ENCODE measurements at places on chromosomes 12 and 14. TPM values are rescaled to one million over a fixed set of nuclear protein-coding genes. Genes with fewer than 3 reads are reported as not detected.
A peak's percentile ranks its signal among the peaks of the same experiment; 100 is the strongest.

TESPA1 gene
- 81.0 TPM for total RNA-seq

IAPP gene
- total RNA-seq, result not detected

CHGA gene
- total RNA-seq, result not detected

GRCh38 chr14:104843006-104843405, 22.1 kb upstream of the CEP170B start:
- H3K4me3 ChIP-seq, result no peak overlapping the region
- H3K36me3 ChIP-seq, result no peaks in the 10 kb centered on the region
- no peaks in the 10 kb centered on the region for H3K4me1 ChIP-seq

GRCh38 chr14:22478247-22478646, 110.8 kb downstream of the DAD1 start:
- no peaks in the 10 kb centered on the region for H3K27me3 ChIP-seq
- no peaks in the 10 kb centered on the region for H3K4me1 ChIP-seq
- H3K27ac ChIP-seq, result no peak overlapping the region
- no peak for DNase-seq
- no peak overlapping the region for H3K4me3 ChIP-seq

DNA sequence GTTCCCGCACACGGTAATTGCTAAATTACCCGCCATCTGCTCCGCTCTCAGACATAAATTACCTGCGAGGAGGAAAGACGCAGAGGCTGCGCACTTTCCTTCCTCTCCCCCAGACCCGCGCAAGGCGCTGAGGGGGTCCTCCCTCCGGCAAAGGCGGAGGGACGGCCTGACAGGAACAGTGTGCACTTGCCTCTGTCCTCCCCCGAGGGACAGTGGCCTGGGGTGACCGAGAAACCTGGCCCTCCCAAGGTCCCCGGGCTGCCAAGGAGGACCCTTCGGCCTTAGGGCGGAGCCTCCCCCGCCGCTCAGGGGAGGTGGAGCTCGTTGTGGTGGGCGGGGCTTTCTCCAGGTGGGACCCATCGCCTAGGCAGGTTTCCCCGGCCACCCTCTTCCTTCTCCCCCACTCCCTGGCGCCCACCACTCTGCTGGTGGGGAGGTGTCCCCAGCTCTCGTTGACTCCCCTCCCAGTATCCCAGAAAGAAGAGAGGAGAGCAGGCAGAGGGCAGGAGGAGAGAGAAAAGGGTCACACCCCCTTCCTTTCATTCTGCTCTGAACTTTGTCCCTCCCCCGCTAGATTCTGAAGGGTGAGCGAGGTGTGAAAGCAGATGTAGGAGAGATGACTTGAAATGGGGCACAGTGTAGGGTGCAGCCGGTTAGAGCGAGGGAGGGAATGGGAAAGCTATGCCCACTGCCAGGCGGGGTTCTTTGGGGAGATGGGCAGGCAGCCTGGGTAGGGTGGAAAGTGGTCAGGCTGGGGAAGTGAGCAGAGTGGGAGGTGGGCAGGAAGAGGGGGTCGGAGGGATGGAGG, 11.4 kb upstream of the CALCOCO1 start:
- H3K27ac ChIP-seq, result no peak overlapping the region
- peaks cover 16% of the 10 kb centered on the region for H3K4me1 ChIP-seq
- no peaks in the 10 kb centered on the region for H3K36me3 ChIP-seq
- no peak overlapping the region for H3K4me3 ChIP-seq
- peak; percentile 40 for DNase-seq

Data from activated CD8-positive, alpha-beta T cell treated with anti-CD3 and anti-CD28 coated beads, Interleukin-2, amount 10 ng/mL, durations not matched to agents 7 days and 5 days (primary cell).